SK-N-SH treated with all-trans-retinoic acid at 6 μM for 48 hours (cell line): ENCODE measurements at places on chromosomes 1 and 21.

GRCh38 chr1:6266641-6267040, 5.7 kb upstream of the GPR153 start:
- no peak for ATAC-seq

DNA sequence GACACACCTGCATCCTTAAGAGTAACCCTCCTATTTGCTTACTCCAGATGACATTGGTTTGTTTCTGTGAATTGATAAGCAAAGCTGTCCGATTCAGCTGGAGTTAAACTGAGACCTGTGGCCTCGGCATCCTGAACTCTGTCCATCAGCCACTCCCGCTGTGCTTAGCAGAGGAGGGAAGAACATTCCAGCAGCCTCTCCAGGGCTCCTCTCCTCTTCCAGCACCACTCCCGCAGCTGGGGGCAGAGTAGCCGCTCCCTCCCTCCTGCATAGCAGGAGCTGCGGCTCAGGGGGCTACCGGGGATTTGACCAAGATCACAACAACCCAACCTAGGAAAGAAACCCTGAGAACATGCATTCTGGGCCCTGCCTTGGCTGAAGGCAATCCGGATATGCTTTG, 8.8 kb downstream of the LRRC38 start:
- no peak for ATAC-seq

DNA sequence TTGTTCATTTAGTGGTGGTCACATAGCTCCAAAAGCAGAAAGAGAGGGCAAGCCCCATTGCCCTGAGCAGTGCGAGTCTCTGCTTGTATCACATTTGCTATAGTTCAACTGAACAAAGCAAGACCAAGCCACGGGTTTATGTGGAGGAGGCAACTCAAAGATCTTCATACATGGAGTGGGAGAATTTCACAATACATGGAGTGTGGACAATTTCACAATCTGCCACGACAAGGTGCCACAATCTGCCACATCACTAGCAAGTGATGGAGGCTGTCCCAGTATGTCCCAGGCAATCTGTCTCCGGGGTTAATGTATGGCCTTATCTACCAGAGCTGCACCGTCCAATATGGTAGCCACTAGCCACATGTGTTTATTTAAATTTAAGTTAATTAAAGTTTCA, 44.5 kb upstream of the DYRK1A start:
- no peak for ATAC-seq

- ATAC-seq: no peak
Observed at GRCh38 chr1:197197430-197197997, 51.0 kb upstream of the ASPM start.

DNA sequence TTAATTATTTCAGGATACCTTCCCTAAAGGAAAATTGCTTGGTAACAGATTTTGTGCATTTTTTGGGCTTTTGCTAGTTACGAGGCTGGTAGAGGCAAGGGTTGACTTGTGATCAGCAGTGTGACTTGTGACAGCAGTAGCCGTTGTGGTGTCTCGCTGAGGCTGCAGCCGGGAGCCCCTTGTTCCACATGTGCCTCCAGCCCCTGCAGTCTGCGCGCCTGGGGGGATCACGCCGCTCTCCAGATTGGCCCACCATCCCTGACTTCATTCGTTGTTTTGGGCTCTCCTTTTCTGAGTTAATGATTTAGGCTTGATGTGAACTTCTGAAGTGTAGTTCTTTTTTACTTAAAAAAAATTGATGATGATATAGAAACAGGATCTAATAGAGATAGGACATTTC, 41.5 kb downstream of the TRAPPC10 start:
- ATAC-seq: no peak
